ENCODE measurements at places on chromosomes 16 and 17.

GRCh38 chr16:57409870-57410587, 5.5 kb downstream of the CCL17 start:
- no peak for DNase-seq

DNA sequence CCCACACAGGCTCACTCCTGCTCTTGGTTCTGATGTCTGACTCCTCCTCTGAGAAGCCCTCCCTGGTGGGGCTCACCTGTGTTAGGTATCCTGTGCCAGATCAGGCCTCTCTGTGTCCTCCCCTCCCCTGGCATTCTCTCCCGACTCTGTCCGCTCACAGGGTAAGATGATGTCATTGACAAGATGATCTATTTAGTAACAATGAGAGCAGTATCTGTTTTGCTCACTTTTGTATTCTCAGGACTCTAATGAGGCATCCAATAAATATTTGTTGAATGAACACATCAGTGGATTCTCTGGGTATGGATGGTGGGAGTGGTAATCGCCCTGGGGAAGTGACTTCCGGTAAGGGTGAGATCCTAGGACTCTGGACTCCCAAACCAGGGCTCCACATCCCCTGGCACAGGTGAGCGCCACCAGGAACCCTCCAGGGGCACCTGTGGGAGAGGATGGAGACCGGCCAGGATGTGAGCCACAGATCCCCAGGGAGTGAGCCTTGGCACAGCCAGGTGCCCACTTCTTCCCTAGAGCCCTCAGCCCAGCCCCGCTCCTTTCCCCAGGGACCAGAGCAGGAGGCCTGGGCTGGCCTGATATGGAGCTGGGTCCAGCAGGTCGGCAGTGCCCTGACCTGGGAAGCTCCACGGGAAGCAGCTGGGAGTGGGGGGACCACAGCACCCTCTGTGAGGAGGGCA, 5.4 kb upstream of the HAP1 start:
- no peak for DNase-seq

DNA sequence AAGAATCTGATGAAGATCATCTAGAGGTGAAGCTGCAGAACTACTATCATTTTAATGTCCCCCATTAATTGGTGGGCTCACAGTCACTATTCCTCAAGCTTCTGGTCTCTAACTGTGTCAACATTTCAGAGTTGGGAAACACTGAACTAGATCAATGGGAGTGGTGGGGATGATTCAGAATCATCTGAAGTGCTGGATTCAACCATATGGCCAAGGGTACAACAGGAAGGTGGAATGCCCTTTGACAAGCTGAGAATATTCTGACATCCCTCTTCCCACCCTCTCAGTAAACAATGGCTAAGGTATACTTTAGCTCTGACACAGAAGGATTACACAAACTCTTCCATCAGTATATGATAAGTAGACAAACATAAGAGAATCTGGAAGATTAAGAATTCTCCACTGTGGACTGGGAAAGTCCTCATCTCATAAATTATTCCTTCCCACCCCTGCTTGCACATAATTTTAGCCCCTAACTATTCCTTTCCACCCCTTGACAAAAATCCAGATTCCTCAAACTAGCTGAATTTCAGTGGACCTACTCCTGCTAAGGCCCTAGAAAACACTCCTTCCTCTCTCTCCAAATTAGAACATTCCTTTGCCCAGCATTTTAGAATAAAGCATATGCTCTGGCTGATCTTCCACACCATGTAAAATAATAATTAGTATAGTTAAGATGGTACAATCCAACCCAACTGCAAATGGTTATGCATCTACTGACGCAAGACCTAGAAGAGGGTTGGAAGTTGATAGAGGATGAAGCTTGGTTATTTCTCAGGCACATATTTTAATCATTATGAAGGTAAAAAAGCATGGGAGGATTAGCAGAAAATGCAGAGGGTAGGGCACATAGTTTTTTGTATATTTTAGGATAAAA, 16.3 kb upstream of the RFFL start:
- no peak for DNase-seq

DNA sequence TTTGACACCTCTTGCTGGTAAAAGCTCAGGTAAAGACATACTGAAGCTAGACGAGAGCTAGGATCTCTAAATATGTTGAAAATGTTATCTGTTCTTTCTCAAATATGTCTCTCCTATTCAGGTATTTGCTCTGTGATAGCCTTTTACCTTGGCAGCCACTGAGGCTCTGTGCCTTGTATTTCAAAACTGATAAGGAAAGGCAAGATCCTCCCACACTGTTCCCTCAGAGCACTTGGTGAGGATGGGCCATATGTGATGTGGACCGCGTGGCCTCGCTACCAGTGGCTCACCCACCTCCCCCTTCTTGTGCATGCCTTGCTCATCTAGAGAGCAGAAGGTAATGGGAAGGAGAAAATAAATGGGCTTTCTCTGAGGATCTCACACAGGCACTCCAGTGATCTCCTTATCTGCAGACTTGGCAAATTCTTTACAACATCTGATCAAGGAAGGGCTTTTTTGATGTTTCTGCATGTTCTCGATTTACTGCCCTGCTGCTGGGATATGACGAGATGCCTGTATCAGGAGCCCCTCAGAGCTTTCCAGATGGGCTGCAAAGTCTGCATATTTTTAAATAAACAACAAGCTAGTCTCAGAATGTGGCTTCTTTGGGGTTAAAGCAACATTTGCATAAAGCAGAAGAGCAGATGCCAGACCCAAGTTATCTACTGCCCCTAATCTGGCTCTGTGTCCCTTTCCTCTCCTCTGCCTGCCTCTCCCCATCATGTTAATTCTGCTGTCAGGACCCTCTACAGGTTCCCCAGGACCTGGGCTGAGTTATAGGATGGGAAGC, 16.9 kb downstream of the HOXB1 start:
- no peak for DNase-seq

GRCh38 chr17:66939461-66940114, 24.9 kb upstream of the CACNG4 start:
- no peak for DNase-seq

DNA sequence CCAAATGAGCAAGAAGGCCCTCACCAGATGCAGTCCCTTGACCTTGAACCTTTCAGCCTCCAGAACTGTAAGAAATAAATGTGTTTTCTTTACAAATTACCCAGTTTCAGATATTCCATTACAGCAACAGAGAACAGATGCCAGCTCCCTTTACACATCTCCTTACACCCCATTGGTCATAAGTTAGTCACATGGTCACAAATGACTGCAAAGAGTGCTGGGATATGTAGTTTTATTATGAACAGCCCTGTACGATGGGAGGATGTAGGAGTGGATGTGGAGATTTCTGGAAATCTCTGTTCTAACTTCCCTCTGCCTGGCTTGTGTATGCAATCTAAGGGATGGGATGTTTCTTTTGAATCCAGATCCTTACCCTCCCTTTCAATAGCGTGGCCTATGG, 13.3 kb upstream of the RPL38 start:
- peak; percentile 58 for DNase-seq

- no peak for DNase-seq
Measured at GRCh38 chr16:6009151-6009550, 911.6 kb upstream of the EEF2KMT start.

- no peak for DNase-seq
Measured at GRCh38 chr16:53611179-53611696, 92.4 kb downstream of the RPGRIP1L start.

- DNase-seq: peak; percentile 82
Measured at GRCh38 chr16:81558444-81559175, 114.0 kb downstream of the CMIP start.

DNA sequence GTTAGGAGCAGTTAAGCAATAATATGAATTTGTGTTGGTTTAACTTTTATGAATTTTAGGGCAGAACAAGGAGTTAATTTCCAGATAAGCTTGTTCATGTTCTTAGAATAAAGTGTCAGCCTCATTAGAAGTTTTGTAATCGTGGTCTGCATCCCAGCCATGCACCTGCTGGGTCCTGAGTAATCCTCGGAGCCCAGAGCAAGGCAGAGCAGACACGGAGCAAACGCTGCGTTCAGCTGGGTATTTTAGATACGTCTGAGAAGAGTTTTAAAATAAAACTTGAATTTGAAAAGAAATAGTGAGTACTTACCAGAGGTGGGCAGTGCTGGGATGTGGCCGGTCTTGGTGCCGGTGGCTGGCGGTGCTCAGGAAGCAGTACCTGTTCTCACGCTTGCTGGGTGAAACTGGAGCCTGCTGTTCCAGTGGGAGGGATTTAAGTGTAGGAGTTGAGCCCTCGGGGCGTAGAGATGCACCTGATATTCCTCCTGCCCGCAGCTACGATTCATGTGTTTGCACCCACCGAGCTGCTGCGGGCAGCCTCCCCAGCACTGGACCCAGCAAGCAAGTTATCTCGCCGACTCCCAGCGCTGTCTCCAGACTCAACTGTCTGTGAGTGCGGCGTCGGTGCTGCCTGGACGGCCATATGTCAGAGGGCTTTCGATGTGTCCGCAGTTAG, at the start of gene ZNF750:
ZNF750 (minus strand) TSS at position 406 of the 676 bp plus-strand sequence. CDS start 7,568 bp downstream, outside the sequence.
- DNase-seq: no peak
